ENCODE measurements at places on chromosomes 6 and 20.

DNA sequence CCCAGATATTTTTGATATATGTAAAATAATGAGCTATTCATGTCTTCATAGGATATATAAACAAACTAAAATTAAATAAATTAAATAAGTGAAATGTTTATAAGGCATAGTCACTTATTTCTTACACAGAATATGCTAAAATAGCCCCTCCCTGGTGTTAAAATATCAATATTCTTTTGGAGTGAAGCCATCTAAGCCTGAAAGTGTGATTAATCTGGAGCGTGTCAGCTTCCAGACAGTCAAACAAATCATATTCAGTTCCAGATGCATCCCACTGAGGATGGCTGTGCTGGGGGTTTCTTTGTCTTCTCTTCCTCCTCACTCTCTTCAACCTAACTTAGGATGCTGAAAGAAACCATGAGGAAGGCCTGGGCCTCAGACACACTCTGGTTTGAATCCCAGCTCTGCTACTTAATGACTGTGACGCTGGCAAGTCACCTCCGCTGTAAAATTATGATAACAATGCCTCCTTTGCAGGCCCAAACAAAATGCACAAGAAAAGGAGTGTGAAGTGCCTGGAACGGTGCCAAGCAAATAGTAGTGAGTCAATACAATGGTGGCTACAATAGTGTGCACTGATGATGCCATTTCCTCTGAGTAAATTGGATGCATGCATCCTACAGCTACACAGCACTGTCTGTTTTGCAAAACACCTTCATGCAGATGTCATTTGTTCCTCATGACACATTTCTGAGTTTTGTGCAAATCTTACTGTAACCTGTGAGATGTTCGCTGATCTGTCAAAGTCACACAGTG is 161.4 kb downstream of the FOXC1 start:
- DNase-seq = no peak

DNA sequence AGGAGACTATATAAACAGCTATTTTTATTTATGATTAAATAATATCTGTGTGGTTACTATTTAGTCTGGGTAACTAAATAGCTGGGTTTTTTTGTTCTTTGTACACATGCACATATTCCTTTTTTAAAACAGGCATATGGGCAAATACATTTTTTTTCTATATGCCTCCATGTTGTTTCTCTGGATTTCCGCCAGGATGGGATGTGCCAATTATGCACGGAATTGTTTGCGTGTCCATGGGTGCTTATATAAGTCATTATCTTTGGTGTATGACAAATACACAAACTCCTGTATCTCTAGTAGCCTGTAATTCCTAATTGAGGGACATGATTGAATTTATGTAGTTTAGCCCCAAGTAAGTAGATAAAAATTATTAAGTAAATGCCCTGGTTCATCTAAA is 226.9 kb downstream of the BCKDHB start:
- no peak for DNase-seq

- no peak for DNase-seq
Observed at GRCh38 chr6:1695546-1696462, 86.1 kb downstream of the FOXC1 start.

DNA sequence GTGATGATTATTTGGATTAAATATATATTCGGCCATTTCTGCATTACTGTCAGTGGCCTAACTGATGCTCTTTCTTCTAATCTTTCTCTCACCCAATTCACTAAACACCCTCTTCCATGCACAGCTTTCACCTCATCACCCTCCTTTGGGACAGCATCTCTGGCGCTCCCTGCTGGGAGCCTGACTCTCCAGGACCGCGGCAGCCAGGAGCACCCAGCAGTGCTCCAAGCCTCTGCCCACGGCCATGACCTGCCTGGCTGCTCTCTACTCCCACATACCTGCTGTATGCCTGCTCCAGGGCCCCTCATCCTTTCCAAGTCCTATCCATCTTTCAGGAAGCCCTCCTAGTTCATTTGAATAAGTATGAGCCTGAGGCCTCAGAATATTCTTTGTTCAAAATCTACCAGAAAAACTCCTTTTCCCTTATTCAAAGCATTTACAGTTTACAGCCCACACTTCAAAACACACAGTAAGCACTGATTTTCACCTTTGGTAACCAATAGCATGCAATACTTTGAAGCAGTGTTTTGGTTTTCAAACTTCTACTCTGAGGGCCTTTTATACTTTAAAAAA is 15.2 kb downstream of the CTCFL start:
- DNase-seq = no peak

DNA sequence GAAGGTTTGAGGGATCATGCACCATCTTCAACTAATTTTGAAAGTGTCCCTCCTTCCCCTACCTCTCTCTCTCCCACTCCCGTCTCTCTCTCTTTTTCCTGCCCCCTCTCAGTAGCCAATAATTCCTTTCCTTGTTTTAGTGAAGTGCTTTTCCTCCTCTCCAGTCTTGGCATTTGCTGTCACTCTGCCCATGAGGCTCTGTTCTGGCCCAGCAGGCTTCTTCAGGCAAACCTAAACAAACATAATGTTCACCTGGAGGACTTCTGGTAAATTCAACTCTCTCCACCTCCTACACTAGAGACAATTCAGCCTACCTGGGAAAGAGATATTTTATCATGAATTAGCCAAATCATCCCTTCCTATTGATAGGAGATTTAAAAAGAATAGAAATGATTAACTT is 320.4 kb upstream of the RNF24 start:
- no peak for DNase-seq

DNA sequence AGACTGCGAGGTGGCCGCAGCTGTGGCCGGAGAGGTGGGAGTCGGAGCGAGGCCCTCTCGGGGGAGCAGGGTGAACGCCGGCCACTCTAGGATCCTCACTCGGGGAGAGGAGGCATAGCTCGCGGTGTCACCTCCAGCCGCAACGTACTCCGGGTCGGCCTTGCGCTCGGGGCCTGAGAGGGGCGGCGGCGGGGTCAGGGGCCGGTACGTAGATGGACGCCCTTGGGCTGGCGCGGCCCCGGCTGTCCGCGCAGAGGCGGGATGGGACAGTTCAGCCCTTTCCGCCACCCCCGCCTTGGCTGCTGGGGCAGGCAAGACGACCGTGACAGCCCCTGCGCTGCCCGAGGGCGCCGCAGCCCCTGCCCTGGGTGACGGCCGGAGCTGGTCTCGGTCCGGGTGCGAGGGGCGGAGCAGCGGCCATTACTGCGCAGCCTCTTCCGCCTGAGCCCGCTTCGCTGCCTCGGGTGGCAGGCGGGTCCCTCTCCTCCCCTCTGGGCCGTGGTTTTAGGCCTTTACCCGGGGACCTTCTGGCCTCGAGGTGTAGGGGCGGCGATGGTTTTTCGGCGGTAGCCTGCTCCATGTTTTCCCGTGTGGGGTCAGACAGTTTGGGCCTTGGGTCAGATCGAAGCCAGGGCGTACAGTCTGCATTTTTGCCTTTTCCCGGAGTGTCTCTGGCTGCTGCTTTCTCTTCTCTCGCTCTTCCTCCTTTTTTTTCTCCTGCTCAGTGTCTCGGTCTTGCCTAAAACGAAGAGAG is 405 bp downstream of the RNF146 start:
- no peak for DNase-seq

DNA sequence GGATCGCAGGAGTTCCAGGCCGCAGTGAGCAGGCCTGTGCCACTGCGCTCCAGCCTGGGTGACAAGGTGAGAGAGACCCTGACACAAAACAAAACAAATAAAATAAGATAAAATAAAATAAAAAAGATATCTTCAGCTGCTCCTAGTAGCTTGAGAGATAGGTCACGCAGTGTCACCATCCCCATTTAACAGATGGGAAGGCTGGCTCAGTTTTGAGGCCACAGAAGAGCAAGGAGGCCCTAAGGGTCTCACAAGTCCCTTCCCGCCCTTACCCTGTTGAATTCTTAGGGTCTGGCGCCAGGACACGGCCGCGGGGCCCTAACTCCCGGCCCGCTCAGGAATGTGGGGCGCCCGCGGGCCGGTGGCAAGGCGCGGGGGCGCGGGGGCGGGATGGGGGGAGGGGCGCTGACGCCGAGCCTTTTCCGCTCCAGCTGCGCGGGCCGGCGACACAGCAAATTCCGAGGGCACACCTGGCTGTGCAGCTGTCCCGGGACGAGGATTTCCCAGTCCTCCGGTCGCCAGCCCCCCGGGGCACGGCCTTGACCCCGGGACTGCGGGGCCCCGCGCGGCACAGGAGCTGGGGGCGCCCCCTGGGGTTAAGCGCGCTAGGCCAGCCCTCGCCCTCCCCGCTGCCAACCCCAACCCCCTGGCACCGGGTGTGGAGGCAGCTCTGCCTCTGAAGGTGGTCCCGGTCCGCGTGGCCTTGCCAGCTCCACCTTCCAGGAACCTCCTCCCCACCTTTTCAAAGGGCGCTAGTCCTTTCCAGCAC is 10.3 kb upstream of the R3HDML start:
- DNase-seq = no peak

DNA sequence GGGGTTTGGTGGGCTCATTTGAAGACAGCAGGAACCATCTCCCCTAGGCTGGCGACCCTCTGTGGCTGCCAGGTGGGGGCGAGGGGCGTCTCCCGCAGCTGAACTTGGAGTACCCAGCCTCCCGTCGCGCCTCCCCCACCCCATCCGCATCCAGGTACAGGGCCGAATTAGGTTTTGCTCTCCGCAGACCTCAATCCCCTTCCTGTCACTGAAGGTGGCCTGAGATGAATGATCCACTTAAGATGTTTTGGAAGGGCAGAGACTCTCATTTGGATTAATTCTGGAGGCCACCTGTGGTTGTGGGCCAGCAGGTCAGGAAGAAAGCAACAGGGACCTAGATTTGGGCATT is 493 bp downstream of the CD83 start:
- no peak for DNase-seq

- DNase-seq = no peak
Observed at GRCh38 chr6:111952274-111952673, 79.0 kb upstream of the FYN start.

GRCh38 chr6:12544821-12545565 is 171.6 kb upstream of the PHACTR1 start:
- no peak for DNase-seq

DNA sequence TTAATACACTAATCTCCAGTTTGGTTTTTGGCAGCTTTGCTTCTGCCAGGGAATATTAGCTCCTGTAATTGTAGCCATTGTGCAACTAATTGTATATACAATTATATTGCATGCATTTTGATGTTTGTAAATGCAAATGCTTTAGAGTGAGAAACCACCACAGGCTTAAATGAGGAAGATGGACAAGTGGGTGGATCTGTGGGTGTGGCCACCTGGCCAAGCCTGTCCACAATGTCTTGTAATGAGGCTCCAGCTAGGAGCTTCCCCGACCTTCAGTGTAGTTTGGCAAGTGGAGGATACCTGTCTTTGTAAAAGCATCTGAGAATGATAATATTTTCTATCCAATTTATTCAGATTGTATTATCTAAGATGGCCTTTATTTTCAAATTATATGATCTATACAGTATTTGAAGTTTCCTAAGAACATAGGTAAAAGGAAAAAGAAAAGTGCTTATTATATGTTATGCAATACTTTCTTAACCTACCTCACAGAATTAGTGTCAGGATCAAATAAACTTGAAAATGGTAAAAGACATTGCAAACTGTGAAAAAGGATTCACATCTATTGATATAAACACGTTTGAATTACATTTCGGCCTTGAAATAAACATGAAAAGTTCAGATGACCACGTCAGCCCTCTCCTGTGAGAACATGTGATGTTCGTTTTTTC is 49.3 kb upstream of the ARID1B start:
- DNase-seq = no peak

DNA sequence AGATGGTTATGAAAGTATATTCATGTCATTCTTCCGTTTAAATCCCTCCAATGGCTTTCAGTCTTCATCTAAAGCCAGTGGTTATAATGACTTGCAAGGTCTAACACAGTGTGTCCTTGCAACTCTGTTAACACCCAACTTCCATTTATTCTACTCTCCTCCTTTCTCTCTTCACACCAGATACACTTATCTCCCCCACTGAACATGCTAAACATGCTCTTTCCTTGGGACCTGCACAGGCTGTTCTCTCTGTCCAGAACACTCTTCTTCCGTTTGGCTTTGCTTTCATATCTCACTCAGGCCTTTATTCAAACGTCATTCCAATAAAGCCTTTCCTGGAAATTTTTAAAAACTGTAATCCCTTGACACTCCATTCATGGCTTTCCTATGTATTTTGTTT is 91.5 kb downstream of the EPHA7 start:
- DNase-seq = no peak

DNA sequence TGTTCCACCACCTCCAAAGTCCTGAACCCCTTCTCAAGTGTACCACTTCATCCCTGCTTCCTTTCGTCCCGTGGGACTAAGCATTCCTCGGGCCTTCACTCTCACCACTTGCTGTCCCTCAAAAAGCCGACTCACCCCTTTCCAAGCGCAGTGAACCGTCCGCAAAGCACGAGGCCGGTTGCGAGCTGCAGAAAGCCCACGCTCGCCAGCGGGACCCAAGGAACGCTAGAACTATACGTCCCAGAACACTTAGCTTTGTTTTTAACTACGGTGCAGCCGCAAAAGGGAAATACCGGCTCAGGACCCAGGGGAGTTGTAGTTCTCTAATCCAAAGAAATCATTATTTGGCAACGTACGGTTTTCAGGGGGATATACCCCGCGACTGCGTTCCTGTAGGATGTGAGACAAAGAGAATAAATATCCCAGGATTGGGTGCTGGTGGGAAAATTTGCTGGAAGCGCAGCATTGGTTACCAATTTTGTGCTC is 416 bp upstream of the POLR1H start:
- no peak for DNase-seq

DNA sequence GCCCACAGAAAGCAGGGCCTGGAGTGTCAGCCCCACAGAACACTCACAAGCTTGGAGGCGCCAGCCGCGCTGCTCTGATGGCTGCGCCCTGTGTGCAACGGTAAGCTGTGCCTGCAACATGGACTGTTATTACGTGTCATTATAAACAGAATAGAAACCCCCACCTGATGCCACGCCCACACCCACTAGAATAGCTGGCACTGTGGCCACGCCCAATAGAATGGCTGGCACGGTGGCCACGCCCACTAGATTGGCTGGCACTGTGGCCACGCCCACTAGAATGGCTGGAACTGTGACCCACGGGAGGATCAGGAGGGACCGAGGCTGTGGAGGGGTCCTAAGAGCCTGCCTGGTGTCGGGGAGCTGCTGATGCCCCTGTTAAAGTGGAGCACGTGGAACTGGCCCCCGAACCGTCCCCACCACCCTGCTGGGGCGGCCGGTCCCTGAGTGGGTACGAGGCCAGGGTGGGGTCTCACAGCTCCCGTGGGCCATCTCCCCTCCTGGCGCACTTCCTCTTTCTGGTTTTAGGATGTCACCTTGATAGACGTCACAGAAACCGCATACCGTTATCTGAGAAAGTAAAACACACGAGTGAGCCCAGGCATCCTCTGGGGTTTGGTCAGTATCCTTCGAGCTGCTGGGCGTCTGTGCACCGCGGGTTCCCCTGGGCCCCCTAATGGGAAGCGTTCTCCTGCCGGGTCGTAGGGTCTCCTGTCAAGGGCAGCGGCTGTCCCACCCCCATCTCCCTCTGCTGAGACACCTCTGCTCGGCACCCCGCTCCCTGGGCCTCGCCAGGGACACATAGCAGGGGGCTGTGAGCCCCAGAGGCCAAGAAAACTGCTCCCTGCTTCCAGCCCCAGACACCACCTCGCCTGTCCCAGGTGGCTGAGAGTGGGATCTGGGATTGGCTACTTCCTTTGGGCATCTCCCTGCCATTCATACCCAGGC is 25.4 kb downstream of the SLC17A9 start:
- DNase-seq = no peak
